ENCODE measurements at places on chromosomes 16 and 17.
A peak's percentile ranks its signal among the peaks of the same experiment; 100 is the strongest.

DNA sequence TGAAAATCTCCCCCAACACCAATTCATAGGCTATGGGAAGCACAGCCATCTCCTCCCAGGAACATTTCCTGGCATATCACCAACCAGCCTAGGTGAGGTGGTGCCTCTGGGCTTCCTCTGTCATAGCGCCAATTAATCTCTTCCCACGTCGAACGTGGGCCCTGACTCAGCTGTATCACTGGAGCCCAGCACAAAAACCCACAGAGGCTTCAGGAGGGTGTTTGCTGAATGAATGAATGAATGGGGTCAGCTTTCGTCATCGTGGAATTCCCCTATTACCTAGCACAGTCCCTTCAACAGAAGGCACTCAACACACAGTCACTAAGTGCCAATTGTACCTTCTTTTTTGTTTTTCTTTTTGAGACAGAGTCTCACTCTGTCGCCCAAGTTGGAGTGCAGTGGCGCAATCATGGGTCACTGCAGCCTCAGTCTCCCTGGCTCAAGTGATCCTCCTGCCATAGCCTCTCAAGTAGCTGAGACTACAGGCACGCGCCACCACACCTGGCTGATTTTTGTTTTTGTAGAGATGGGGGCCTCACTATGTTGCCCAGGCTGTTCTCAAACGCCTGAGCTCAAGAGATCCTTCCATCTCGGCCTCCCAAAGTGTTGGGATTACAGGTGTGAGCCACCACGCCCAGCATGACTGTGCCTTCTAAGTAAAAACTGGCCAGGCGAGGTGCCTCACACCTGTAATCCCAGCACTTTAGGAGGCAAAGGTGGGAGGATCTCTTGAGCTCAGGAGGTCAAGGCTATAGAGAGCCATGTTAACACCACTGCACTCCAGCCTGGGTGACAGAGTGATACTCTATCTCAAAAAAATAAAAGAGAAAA, 4.1 kb downstream of the ZNF688 start:
- peak; percentile 56 for DNase-seq

DNA sequence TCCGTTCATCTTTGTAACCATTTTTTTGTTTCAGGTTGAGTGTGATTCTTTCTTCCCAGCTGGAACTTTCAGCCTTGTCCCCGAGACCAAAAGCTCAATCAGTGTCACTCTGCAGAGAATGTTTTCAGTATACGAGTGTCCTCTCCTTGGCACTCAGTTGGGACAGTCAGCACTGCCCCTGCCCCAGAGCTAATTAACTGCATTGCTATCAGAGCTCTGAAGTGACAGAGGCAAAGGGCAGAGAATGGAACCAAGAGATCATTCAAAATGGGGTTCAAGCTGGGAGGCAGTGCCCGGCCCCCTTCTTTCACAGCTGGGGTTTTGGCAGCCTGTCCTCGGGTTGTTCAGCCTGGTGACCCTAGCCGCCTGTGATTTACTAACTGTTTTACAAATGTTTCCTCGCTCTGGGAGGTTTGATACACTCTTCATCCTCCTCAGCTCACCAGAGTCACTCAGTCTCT, 195.9 kb upstream of the TBX2 start:
- DNase-seq, result no peak

GRCh38 chr16:79380995-79381602, 219.4 kb downstream of the MAF start:
- DNase-seq, result no peak

DNA sequence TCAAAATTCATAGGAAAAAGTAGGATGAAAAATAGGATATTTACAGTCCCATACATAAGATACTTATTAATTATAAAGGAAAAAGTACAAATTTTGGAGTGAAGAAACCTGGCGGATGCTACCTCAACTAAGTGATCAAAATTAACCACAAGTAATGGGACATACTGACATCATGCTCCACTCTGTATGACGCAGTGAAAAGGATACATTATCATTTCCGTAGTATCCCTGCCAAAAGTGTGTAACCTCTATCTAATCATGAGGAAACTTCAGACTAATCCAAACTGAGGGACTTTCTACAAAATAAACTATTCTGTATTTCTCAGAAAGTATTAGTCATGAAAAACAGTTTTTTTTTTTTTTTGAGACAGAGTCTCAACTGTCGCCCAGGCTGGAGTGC, 60.5 kb downstream of the TRIM37 start:
- no peak for DNase-seq

DNA sequence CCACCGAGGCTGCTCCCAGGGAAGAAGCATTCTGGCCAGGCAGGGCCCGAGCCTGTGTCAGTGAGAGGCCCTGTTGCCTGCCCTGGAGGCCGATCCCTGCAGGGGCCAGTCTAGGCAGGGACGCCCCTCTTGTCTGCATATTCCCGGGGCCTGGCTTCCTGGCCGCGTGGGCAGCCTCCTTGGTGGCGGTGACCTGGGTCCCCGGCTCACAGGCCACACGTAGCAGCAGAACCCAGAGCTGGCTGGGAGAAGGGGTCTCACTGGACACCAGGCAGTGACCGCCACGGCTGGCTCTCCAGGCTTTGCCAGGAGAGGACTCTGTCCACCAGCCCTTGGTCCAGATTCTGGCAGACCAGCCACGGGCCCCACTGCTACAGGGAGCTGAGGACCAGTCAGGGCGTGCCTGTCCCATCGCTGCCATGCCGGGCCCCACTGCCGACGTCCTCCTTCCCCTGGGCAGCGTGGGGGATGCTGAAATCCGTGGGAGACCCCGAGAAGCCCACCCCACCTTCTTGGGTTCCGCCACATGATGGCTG, 3.7 kb upstream of the CACNA1H start:
- DNase-seq, result no peak

- no peak for DNase-seq
Observed at GRCh38 chr16:11138022-11138768, 117.8 kb downstream of the SOCS1 start.

- no peak for DNase-seq
Observed at GRCh38 chr17:81927152-81927652, 333 bp downstream of the MAFG start.

DNA sequence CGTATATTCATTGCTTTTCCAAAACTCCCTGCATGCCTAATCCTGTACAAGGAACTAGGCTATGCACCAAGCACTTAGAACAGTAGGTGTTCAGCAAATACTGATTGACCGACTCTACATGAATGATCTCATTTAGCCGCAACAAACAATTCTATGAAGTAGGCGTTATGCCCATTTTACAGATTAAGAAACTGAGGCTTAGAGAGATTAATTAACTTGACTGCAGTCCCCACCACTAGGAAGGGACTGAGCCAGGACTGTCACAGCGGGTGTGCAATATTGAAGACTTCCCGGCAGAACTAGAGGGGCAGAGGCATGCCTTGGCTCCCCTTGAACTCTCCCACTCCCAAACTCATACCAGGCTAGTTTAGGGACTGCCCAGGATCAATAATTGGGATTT, 10.5 kb upstream of the N4BP1 start:
- DNase-seq, result no peak

GRCh38 chr16:28092721-28093384, 29.3 kb upstream of the GSG1L start:
- DNase-seq, result no peak

DNA sequence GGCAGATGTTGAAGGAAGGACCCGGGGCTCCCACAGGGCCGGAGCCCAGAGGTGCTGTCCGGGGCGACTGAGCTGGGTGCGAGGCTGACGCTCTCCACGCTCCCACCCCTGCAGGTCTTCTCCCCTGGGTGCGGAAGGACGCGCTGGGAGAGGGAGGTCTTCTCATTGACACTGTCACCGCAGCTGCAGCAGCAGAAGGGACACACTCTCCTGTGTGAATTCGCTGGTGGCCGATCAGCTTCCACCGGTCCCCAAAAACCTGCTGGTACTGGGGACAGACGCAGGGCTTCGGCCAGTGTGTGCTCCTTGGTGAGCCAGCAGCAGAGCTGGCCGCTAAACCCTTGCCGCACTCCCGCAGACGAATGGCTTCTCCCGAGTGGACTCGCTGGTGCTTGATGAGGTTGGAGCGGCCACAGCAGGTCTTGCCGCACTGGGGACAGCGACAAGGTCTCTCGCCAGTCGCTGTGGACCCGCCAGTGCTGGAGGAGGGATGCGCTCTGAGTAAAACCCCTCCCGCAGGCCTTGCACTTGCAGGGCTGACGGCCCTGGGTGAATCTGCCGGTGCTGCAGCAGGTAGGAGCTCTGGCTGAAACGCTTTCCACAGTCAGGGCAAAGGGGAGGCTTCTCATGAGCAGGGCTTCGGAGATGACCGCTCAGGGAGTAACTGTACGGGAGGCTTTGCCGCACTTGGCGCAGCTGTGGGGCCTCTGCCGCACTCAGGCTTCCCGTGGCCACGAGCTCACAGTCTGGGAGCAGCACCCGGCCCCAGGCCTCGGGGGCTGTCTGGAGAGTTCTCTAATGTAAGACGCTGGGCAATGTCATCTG, 6.2 kb downstream of the ZNF843 start:
- no peak for DNase-seq

GRCh38 chr17:74276541-74277009, 2.5 kb downstream of the DNAI2 start:
- DNase-seq, result no peak

DNA sequence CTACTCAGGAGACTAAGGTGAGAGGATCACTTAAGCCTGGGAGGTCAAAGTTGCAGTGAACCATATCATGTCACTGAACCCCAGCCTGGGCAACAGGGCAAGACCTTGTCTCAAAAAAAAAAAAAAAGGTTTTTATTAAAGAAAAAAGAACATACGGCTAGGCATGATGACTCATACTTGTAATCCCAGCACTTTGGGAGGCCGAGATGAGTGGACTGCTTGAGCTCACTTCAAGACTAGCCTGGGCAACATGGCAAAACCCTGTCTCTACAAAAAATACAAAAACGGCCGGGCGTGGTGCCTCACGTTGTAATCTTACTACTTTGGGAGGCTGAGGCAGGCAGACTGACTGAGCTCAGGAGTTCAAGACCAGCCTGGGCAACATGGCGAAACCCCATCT, 38.4 kb downstream of the RANBP10 start:
- DNase-seq, result no peak

- no peak for DNase-seq
Observed at GRCh38 chr16:51306886-51307595, 156.0 kb upstream of the SALL1 start.

DNA sequence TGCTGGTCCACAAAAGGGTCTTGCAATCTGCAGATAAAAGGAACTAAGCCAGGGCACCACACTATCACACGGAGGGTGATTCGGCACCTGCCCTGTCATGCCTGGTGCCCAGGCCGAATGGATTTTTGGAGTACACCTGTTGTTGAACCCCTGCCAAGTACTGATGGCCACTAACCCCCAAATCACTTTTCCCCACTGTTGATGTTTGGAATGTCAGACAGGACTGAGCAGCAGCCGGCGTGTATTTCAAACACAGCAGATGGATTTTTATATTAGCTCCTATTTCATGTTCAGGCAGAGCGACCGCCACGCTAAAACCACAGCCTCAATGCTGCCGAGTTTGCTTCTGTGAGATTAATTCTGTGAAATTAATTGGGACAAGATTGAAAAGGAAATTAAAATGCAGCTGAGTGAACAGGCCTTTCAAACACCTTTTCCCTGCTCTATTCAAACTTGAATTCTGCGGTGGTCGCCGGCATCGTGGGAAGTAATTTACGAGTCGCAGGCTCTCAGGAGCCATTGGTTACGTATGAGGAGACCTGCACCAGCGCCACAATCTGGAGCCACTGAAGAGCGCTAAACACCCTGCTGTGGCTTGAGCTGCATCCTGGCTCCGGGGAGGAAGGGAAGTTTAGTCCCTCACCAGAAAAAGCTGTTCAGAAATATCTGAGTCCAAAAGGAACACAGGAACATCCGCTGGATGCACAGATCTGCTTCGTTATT, 48.5 kb downstream of the SNX11 start:
- no peak for DNase-seq

GRCh38 chr16:4216596-4216995, 25.3 kb downstream of the SRL start:
- DNase-seq, result no peak

- DNase-seq, result no peak
Observed at GRCh38 chr17:74873874-74874614, 1.2 kb upstream of the FDXR start.

DNA sequence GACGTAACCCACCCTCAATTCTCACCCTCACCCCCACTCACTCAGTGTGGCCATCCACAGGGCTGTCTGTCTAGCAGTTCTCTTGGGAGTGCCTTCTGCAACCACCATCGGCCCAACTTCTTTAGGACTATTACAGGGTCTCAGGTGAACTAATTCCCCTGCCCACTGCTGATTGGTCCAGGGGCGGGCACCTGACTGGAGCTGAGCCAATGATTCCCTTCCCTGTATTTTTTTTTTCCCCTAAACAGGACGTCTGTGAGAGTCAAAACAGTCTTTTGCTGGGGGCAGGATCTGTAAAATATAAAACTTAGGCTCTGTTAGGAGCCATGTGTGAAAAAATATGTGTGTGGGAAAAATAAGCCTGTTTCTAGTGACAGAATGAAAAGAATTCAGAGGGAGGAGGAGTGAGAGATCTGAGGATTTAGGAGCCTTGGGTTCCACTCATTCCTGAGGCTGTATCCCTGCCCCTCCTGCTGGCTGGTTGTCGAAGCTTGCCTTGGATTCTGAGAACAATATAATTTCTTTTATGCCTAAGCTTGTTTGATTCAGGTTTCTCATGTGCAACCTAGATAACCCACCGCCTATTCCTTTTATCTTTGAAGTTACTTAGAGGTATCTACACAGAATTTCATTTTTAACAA, 115.0 kb downstream of the SPACA3 start:
- no peak for DNase-seq

DNA sequence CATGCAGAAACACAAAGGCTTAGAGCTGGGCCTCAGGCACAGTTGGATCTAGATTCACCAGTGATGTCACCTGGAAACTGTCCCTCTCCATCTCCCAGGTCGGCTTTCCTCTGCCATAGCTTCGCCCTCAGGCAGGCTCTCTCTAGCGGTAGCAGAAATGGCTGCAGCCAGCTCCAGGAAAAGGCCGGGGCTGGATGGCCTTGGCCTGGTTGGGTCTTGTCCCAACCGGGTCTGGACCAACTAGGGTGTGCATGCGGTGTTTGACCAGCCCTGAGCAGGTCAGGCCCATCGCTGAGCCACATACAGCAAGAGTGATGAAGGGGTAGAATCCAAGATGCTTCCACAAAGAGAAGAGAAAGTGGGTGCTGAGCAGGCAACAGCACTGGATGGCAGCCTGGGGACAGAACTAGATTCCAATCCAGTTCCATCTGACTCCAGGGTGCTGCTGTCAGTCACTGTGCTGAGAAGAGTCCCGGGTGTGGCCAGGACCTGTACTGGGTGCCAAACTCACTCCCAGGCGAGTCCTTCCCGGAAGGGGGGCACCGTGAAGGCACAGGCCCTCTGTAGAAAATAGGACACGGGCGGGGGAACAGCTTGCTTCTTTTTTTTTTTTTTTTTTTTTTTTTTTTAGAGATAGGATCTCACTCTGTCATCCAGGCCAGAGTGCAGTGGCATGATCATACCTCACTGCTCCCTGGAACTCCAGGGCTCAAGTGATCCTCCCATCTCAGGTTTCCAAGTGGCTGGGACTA, 51.8 kb downstream of the SOCS3 start:
- no peak for DNase-seq

GRCh38 chr16:72210555-72210954, 38.6 kb upstream of the PMFBP1 start:
- DNase-seq, result no peak
